ENCODE measurements at places on chromosomes 11 and 22.
A peak's percentile ranks its signal among the peaks of the same experiment; 100 is the strongest.

GRCh38 chr11:9176550-9176949 lies 85.2 kb upstream of the SCUBE2 start:
- no peak for DNase-seq

DNA sequence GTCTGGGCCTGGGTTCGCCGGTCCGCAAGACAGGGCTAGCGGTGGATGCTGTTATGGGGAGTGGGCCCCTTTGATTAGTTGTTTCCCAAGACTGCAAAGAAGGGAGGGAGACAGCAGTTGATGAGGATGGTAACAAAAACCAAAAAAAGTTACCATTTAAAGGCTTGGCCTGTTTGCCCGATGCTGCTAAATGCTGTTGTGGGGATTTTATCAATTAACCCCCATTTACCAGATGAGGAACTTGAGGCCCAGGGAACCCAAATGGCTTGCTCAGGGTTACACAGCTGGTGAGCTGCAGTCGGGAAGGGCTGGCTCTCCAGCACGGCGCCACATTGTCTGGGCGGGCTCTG lies 3.4 kb downstream of the TRPT1 start:
- no peak for DNase-seq

- no peak for DNase-seq
Observed at GRCh38 chr22:44892243-44892642, 117.6 kb downstream of the PHF21B start.

DNA sequence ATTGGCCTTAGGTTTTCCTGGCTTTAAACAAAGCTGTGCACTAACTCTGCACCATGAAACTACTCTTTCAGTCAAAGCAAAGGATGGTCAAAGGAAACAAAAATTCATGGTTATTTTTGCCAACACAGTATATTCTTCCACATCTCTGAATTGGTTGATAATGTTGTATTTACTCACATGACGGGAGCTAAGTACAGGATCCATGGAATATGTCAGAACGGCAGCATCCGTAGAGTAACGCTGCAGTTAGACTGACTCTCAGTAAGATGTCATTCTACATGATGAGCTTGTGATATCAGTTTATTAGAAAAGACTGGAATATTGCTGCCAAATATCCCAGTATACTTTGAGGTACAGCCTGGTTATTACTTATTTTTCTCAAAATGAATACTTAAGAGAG lies 172.1 kb downstream of the PGR start:
- no peak for DNase-seq

DNA sequence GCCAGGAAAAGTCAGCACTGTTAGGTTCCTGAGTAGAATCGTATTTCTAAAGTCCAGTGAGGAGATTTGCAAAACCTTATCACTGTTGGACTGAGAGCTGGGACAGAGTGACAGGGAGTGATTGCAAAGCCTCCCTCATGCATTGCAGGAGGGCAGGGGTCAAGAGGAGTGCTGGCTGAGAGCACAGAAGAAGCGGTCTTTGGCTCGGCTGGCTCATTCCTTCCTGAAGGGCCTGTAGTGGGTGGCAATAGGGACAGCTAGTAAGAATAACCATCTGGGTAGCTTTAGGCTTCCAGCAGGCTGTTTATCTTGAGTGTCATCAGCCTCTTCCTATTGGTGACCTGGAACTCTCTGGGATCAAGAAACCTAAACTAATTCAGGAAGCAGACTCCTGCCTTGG lies 53.4 kb downstream of the CD44 start:
- DNase-seq, result no peak

- DNase-seq, result no peak
Observed at GRCh38 chr11:61914471-61915171, 2.7 kb downstream of the RAB3IL1 start.

GRCh38 chr11:71285111-71285510 lies 32.7 kb upstream of the SHANK2 start:
- no peak for DNase-seq

GRCh38 chr11:115238791-115239190 lies 265.4 kb downstream of the CADM1 start:
- DNase-seq, result no peak

GRCh38 chr11:67648140-67648795 lies 2.3 kb downstream of the ACY3 start:
- peak; percentile 19 for DNase-seq

GRCh38 chr22:46044621-46045458 lies 67.9 kb upstream of the WNT7B start:
- DNase-seq, result no peak

GRCh38 chr11:73980001-73980961 lies 2.4 kb downstream of the UCP2 start:
- DNase-seq, result peak; percentile 32

DNA sequence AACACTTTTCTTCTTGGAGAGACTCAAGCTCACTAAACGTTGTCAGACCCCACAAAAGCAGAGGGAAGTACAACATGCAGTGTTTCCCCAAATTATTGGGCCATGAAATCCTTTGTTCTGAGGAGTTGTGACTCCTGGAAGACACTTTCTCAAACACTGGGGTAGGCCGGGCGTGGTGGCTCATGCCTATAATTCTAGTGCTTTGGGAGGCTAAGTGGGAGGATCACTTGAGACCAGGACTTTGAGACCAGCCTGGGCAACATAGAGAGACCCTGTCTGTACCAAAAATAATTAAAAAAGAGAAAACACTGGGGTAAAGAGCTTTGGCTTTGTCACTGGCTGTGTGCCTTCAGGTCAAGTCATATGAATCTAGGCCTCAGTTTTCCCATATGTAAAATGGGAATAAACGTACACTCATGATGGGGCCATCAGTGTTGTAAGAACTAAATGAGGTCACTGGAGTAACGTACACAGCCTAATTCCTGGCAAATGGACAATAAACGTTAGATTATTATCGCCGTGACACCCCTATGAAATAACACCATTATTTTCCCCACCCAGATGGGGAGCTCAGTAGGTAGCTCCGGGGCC lies 92.0 kb downstream of the RRM1 start:
- no peak for DNase-seq

- no peak for DNase-seq
Observed at GRCh38 chr11:86938900-86939880, 16.0 kb downstream of the FZD4 start.

- DNase-seq, result no peak
Observed at GRCh38 chr11:64372802-64373597, 14.0 kb downstream of the RPS6KA4 start.

DNA sequence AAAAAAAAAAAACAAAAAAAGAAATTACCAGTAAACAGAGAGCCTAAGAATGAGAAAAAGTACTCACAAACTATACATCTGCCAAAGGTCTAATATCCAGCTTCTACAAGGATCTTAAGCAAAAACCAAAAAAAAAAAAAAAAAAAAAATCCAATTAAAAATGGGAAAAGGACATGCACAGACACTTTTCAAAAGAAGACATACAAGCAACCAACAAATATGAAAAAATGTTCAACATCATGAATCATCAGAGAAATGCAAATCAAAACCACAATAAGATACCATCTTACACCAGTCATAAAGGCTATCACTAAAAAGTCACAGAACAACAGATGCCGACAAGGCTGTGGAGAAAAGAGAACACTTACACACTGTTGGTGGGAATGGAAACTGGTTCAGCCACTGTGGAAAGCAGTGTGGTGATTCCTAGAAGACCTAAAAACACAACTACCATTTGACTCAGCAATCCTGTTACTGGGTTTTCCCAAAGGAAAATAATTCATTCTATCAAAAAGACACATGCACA lies 18.3 kb downstream of the MS4A6A start:
- no peak for DNase-seq

DNA sequence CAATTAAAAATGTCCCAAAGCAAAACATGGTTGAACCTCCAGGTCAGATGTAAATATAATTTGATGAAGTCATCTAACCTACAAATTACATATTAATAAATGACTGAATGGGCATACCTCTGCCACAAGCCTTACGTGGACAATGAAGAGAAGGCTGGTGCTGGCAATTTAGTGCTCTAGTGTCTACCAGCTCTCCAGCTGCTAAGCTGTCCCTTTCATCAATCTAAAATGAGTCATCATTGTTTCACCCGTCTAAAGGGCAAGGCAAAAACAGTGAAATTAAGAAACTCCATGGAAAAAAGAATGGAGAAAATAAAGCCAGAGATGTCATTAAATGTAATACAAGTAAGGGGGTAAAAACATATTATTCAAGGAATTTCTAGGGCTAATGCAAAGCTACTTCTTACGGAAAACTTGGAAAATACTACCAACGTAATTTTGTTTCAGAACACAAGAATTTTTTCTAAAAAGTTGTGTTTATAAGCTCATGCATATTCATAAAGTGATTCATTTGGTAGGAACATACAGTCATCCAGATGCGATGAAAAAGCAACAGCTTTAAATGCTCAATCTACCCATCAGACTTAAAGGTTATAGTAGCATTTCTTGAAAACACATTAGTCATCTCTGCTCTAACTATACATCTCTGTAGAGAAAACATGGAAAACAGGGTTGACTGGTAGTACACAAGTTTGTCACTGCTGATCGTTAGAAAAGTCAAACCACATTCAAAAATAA lies 71.5 kb downstream of the SIK3 start:
- no peak for DNase-seq

- DNase-seq, result no peak
Observed at GRCh38 chr11:10934293-10934860, 76.5 kb upstream of the ZBED5 start.

DNA sequence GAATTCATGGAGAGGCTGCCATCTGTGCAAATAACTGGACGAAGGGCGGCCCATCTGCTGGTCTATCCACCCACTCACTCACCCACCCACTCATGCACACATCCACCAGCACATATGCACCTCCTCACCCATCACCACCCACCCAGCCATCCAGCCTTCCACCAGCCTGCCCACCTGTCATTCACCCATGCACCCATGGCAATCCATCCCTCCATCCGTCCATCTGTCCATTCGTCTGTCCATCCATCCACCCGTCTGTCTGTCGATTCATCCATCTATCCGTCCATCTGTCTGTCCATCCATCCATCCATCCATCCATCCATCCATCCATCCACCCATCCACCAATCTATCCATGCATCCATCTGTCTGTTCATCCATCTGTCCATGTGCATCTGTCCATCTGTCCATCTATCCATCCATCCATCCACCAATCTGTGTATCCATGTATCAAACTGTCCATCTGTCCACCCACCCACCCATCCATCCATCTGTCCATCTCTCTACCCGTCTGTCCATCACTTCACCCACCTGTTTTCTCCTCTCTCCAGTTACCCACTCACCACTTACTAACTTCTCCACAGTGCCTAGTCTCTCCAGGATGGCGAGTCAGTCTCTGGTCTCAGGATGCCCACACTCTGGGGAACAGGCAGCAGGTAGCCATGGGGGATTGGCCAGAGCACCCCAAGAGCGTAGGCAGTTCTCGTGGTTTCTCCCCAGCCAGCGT lies 8.9 kb downstream of the TRPM5 start:
- no peak for DNase-seq

GRCh38 chr11:64136765-64137441 lies 29.0 kb downstream of the MACROD1 start:
- DNase-seq, result no peak

- no peak for DNase-seq
Observed at GRCh38 chr11:28464252-28464867, 356.2 kb downstream of the METTL15 start.

GRCh38 chr11:119339589-119340334 lies 921 bp downstream of the C1QTNF5 start:
- no peak for DNase-seq

DNA sequence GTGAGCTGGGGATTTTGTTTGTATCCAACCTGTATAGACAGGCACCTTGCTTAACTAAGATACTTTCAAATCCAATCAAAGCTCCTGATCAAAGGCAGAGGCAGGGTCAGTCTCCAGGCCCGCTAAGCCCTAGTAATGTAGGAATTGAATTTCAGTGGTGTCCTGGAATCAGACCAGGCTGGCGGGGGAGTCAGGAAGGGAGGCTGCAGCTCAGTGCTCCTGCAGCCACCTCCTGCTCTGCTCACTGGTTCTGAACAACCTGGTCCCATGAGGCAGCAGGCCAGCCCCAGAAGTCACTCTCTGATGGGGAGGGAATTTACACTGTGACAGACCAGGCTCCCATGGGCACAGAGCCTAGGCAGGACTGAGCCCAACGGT lies 38.5 kb upstream of the GALNT18 start:
- no peak for DNase-seq

DNA sequence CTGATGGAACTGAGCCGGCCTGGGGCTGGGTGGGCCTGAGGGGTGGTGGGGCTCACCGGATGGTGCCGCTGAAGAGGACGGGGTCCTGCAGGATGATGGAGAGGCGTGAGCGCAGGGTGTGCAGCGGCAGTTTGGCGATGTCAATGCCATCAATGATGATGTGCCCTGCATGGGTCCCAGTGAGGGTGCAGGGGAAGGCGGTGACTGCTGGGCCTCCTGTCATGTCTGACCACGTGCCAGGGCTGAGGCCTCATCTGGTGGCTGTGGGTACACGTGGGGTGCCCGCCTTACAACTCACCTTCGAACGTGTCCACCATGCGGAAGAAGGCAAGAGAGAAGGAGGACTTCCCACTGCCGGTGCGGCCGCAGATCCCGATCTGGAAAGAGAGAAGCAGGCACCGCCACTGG lies 7.1 kb upstream of the KCNJ11 start:
- DNase-seq, result no peak

GRCh38 chr22:17164392-17165024 lies 5.4 kb upstream of the HDHD5 start:
- no peak for DNase-seq

DNA sequence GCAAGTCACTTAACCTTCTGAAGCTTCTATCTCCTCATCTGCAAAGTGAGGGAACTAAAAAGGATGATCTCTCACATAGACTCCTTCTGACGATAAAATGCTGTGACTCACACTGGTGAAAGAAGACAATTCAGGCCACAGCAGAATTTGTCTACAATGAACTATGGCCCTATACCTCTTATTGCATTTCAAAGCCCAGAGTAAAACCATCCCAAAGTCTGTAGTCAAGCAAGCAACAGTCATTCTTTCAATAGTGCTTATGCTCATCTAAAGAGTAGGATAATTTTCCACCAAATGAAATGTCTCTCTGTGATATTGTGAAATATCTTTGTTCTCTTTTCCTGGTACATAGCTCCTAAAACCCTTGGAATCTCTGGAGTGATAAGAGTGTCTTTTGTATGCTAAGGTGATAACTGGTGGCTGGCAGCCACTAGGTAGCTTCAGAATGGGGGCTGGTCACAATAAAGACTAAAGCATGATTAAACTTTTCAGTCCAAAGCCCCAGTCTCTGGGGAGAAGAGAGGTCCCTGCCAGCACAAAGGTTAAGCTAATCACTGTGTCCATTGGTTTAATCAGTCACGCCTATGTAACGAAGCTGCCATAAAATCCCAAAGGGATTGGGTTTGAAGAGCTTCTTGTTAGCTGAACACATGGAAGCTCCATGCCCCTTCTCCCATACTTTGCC lies 30.8 kb downstream of the SYTL2 start:
- DNase-seq, result no peak

- no peak for DNase-seq
Observed at GRCh38 chr11:111454561-111455192, 57.5 kb downstream of the BTG4 start.

- no peak for DNase-seq
Observed at GRCh38 chr11:88357323-88358039, 19.9 kb upstream of the CTSC start.
